ENCODE measurements at places on chromosomes 13 and 19.
A peak's percentile ranks its signal among the peaks of the same experiment; 100 is the strongest.

DNA sequence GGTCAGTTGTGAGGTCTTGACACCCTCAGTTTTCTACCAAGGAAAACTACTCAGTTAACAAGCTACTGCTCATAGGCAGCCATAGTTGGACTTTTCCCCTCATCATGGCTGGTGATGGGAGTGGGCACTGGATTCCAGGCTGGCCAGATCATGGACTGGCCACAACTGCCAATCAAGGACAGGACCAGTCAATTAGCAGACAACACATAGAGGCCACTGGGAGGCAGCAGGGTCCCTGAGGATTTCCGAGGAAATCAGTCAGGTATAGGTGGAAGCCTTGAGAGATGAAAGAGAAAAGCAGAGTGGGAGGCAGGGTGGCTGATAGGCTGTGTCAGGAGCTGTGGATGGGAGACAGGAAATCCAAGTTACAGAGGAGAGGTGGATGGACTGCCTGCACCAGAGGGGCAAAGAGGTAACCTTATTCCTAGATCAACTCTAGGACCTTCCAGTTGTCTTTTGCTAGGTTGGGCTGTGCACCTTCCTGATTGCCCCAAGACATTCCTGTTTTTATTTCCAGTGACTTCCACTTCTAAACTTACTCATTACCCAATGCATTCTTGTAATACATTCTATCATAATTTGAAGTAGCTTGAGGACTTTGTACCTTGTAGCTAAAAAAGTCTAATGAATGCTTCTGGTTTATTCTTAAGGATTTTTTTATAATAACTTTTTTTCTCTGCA lies 361.8 kb downstream of the KCNRG start:
- DNase-seq = no peak

- DNase-seq = no peak
Observed at GRCh38 chr19:55451965-55452748, 9.1 kb upstream of the SHISA7 start.

DNA sequence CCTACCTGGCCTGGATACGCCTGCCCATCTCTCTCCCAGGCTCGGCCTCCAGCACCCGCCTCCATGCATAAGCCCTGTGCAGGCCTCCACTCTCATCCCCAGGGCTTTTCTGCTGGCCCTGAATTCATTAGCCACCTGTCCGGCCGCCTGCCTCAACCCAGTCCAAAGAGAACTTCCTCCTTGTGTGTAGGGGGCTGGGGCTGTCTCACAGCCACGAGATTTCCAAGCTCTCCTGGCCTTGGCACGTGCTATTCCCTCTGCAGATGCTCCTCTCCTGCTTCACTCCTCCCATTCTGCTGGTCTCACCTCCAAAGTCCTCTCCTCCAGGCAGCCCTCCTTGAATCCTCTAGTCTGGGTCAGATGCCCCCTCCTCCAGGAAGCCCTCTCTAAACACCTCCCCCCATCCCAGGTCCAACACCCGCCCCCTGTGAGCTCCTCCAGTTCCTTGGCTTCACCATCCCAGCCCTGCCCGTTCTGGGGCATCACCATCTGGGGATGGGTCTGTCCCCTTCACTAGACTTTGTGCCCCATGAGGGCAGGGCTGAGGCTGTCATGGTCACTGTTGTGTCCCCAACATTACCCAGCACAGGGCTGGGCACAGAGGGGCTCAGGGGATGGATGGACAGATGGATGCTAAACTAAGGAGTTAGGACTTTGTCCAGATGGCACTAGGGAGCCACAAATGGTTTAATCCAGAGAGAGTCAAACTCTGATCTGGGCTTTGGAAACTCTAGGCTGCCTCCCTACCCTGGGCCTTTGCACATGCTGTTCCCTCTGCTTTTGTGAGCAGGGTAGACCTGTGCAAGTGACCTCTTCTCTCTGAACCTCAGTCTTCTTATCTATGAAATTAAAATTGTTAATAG lies 14.8 kb downstream of the MEIS3 start:
- DNase-seq = no peak

DNA sequence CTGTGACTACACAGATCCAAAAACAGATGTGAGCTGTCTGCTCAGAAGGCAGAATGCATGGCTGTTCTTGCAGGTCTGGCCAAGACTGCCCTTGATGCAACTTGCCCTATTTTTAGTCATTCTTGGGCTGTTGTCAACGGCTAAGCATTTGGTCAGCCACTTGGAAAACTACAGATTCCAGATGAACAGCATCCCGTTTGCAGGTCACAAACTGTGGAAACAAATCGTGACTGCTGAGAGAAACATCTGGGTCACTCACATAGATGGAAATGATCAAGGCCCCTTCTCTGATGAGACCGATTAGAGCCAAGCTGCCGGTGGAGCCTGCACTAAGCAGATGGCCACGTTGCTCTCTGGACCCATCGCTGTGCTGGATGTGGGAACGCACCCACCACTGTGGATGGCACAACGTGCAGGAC lies 15.4 kb upstream of the METTL21C start:
- no peak for DNase-seq

DNA sequence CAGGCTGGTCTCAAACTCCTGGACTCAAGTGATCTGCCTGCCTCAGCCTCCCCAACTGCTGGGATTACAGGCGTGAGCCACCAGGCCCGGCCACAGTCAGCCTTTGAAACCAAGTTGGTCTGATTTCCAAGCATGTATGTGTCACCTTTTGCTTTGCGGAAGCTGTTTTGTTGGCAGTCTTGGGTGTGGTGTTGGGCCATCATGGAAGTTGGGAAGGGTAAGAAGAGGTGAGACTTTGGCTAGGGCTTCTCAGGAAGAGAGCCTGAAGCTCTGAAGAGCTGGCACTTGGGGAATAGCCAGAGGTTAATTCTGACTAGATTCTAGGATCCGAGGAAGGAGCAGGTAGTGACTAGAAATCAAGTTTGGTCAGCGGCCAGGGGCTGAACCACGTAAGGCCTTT lies 2.8 kb downstream of the RSPH6A start:
- DNase-seq = no peak

DNA sequence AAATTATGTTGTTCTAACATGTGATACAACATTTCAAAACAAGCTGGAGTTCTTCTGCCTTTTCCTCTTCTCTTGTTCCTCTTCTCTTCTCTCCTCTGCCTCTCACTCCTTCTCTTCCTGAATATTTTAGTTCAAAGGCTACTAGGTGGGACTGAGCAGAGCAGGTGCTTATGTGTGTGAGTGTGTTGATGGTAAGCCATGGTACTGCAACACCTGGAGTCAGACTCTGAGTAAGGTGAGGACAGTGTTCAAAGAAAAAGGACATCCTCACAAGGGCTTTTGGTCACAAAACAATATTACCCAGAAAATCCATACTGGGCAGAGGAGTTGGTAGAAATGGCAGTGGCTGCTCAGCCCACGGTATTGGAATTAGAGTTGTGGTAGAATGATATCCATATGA lies 1188.7 kb downstream of the SLITRK1 start:
- no peak for DNase-seq

DNA sequence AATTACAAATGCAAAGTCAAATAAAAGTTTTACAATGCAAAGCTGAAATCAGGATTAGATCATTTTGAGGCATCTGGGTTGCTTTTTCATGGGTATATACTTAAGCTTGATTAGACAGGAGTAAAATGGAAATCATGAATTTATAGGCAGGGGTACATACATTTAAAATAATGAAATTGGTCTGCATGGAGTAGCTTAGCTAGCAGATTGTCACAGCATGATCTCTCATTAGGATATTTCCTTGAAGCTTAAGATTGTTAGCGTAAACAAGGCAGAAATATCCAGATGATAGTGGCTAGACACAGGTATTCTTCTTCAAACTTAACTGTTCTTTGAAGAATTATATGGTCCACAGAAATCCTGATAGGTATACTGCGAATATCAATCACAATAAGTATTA lies 1627.0 kb upstream of the PCDH20 start:
- DNase-seq = no peak

DNA sequence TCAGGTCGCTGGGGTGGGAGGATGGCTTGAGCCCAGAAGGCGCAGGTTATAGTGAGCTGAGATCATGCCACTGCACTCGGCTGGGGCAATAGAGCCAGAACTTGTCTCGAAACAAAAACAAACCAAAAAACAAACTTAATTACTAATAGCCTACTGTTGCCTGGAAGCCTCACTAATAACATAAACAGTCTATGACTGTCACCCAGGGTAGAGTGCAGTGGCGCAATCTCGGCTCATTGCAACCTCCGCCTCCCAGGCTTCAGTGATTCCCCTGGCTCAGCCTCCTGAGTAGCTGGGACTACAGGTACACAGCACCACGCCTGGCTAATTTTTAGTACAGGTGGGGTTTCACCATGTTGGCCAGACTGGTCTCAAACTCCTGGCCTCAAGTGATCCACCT lies 18.0 kb downstream of the CATSPERD start:
- no peak for DNase-seq

DNA sequence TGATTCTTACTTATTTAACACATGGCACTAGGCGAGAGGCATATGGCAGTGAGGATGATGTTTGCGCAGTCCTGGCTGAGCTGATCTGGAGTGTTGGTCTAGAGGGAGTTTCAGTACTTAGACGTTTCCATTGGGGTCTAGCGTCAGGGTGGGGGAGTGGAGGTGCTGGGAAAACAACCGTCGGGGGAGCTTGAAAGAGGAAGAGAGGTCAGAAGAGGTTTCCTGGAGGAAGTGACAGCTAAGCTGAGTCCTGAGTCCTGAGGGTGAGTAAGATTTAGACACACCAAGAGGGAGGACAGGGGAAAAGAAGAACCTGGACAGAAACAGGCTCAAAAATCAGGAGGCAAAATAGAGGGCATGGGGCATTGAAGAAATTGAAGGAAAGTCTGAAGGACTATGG lies 81.4 kb downstream of the ALOX5AP start:
- DNase-seq = no peak

GRCh38 chr19:40403262-40403984 lies 9.8 kb downstream of the PRX start:
- peak; percentile 69 for DNase-seq

- no peak for DNase-seq
Observed at GRCh38 chr19:5292453-5292821, 48.2 kb downstream of the PTPRS start.

DNA sequence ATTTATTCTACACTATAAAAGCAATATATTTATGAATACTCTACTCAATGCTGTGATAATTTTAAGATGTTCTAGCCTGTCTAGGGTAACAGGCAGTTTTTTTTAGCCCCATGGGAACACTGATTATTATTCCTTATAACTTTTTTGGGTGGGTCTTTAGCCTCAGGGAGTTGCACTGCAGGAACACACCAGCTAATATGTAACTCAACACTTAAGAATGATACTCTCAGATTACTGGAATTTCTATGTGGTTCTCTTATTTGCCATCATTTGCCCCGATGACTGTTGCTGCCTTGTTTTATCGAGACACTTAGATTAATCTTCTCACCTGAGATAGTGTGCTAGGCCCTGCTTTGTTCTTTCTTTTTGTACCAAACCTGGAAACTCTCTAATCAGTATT lies 396.9 kb upstream of the SLITRK1 start:
- no peak for DNase-seq

DNA sequence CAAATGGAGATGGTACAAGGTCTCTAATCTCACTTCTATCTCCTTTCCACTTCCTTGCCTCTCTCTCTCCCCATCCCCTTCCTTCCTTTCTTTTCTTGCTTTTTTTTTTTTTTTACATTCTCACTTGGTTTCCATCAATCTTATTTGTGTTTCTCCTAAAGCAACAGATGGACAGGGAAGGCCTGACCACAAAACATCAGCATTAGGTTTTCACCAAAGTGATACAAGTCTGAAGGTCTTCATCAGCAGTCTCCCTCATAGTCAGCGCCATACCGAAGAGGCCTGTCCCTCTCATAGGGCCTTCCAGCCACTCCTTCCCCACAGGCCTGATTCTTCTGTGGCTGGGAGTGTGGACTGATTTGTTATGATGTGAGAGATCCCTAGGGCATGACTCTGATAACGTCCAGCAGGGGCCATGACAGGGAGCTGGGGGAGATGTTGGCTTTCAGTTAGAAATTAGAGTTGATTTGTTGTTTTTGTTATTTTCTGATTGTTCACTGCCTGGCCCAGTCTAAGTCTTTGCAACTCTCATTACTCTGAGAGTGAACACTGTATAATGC lies 158.7 kb downstream of the SLC7A1 start:
- DNase-seq = no peak

- DNase-seq = no peak
Observed at GRCh38 chr19:801861-802497, 4.7 kb downstream of the PTBP1 start.

DNA sequence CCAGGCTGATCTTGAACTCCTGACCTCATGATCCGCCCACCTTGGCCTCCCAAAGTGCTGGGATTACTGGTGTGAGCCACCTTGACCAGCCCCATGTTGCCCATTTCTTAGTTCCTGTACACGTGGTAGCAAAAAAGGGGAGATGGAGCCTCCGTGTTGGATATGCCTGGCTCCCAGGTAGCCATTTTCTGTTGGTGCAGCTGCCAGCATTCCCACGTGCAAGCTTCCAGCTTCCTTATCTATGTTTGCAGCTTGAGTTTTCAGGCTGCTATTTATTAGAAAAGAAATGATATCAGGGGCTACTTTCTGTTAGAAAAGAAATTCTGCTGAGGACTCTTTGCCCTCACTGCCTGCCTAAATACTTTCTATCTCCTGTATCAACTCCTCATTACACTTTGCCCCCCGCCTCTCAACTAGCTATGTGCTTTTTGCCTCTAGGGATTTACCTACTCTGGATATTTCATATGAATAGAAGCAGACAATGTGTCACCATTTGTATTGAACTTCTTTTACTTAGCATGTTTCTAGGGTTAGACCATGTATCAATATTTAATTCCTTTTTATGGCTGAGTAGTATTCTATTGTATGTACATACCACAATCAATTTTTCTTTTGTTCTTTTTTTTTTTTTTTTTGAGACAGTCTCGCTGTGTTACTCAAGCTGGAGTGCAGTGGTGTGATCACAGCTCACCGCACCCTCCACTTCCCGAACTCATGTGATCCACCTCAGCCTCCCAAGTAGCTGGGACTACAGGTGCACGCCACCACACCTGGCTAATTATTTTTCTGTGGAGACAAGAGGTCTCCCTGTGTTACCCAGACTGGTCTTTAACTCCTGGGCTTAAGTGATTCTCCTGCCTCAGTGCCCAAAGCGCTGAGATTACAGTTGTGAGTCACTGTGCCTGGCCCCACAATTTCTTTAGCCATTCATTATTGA lies 3.4 kb upstream of the TMED1 start:
- no peak for DNase-seq

DNA sequence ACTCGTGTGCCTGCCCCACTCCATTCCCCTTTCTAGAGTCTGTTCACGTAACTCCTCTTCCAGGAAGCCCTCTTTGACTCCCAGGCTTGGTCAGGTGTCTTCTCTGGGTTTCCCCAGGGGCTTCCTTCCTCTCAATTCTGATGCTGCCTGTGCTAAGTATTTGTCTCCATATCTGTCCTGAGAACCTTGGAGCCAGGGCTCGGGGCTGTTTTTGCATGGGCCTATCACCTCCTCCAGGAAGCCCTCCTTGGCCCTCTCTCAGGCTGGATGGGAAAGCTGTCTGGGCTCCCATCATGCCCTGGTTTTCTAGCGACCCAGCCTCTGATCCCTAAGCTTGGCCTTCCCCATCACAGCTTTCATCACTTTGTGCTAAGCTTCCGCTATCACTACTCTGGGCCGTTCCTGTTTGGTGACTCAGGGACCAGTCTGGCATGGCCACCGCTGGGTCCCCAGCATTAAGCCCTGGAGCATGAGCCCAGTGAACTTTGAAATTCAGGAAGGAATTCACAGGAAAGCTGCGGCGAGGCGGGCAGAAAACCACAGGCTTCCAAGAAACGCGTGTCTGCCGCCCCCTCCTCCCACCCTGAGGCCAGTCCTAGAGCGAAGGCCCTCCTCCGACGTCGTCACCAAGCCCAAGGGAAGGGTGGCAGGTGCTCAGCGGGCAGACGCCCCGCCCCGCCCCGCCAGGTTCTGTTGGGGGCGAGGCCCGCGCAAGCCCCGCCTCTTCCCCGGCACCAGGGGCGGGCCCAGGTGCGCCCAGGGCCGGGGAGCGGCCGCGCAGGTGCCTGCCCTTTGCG lies 486 bp upstream of the SPINT2 start:
- DNase-seq = peak; percentile 71
